ENCODE measurements at places on chromosomes 6 and 20. TPM values are rescaled to one million over a fixed set of nuclear protein-coding genes. Genes with fewer than 3 reads are reported as not detected.

The SNPH gene
- polyA plus RNA-seq: 0.98 TPM

The VSX1 gene
- 0.14 TPM for polyA plus RNA-seq

The NQO2 gene
- polyA plus RNA-seq: 168 TPM

The ADTRP gene
- 0.08 TPM for polyA plus RNA-seq

The PLN gene
- polyA plus RNA-seq: not detected

The LY6G6D gene
- polyA plus RNA-seq: 1.8 TPM

The APCDD1L gene
- 1.8 TPM for polyA plus RNA-seq

The STMND1 gene
- polyA plus RNA-seq: not detected

The SIGLEC1 gene
- polyA plus RNA-seq: 0.02 TPM

The GPR63 gene
- polyA plus RNA-seq: 5.5 TPM
